Activated T-cell treated with anti-CD3 and anti-CD28 coated beads, Interleukin-2, amount 50 U/mL, for 1 hour (primary cell): ENCODE measurements at places on chromosomes 12 and 14.

- DNase-seq: no peak
These were observed 115.1 kb downstream of the BEGAIN start for GRCh38 chr14:100472094-100472455.

DNA sequence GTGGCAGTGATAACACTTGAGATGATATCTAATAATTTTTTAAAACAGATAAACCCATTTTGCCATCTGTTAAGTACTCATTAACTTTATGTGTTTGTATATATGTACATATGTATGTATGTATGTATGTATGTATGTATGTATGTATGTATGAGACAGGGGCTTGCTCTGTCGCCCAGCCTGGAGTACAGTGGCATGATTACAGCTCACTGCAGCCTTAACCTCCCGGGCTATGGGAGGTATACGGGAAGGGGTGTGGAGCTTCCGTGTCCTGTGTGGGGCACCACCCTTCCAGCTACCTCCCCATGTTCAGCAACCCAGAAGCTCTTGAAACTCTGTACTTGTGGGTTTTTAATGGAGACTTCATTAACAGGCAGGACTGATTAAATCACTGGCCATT is 116.9 kb downstream of the SCFD1 start:
- DNase-seq: no peak

DNA sequence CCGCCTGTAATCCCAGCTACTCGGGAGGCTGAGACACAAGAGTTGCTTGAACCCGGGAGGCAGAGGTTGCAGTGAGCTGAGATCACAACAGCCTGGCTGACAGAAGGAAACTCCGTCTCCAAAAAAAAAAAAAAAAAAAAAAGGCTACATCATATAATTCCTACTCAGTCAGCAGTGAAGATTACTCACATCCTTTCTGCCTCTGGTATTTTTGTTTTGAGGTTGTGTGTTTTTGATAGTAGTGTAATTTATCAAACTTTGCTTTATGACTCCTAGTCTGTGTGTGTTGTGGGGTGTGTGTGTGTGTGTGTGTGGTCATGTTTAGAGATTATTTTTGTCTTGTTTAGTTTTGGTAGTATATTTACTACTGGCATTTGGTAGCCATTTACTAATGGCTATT is 29.8 kb upstream of the DLGAP5 start:
- no peak for DNase-seq

- no peak for DNase-seq
These were observed 50.6 kb downstream of the DRAM1 start for GRCh38 chr12:101927999-101928398.

GRCh38 chr14:83096092-83096491 is 1562.4 kb upstream of the SEL1L start:
- DNase-seq: no peak
